Neuronal stem cell (in vitro differentiated cells): ENCODE measurements at places on chromosomes 12 and 14.

- DNase-seq: no peak
Measured at GRCh38 chr14:104657563-104658324, 31.7 kb upstream of the INF2 start.

- no peak for DNase-seq
Measured at GRCh38 chr12:54412348-54412747, 6.7 kb downstream of the ITGA5 start.

- no peak for DNase-seq
Measured at GRCh38 chr14:22998329-22999012, 11.5 kb downstream of the C14orf93 start.

- DNase-seq: peak; percentile 30
Measured at GRCh38 chr12:41277100-41277945, 89.2 kb downstream of the PDZRN4 start.

- no peak for DNase-seq
Measured at GRCh38 chr12:46982629-46983392, 96.6 kb upstream of the PCED1B start.

DNA sequence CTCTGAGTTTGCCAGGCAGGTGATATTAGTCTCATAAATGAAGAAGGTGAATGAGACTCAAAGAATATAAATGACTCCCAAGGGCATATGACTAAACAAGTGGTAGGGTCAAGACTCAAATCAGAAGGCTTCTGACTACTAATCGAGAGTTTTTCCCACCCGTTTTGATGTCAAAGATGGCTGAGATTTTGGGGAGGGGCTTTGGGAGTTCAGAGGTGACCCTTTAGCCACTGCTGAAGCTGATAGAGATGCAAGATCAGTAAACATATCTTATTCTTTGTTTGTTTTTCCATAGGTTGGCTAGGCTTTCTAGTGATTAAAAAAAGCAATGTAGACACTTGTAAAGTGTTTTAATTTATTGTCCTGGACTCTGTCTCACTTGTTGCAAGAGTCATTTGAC, 239.6 kb upstream of the PLEKHG7 start:
- DNase-seq: no peak

DNA sequence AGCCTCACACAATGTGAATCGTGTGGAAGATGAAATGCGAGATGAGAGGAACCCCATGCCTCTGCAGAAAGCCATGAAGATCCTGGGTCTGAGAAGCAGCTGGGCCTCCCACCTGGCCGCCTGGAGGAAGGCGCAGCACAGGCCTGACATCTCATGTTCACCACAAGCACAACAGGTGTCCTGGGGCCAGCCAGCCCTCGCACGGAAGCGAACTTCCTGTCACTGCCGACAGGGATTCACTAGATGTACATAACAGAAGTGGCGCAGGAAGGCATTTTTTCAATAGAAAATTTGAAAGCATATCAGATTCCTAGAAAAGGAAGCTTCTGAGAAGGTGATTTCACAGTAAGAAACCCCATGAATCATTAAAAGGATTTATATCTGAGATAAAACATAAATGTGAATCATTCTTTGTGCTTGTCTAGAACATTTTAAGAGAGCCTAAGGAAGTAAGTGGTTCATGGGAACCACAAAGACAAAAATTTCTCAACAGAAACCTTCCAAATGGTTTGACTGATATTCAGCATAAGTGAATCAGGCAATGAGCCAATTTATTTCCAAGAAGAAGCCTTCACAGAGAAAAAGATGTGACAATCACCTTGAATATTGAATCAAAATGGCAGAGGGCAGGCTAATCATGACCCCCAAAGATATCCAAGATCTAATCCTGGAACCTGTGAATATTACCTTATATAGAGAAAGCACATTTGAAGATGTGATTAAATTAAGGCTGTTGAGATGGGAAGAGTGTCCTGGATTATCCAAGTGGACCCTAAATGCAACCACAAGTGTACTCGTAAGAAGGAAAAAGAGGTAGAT, 311.9 kb downstream of the DUSP6 start:
- DNase-seq: no peak

DNA sequence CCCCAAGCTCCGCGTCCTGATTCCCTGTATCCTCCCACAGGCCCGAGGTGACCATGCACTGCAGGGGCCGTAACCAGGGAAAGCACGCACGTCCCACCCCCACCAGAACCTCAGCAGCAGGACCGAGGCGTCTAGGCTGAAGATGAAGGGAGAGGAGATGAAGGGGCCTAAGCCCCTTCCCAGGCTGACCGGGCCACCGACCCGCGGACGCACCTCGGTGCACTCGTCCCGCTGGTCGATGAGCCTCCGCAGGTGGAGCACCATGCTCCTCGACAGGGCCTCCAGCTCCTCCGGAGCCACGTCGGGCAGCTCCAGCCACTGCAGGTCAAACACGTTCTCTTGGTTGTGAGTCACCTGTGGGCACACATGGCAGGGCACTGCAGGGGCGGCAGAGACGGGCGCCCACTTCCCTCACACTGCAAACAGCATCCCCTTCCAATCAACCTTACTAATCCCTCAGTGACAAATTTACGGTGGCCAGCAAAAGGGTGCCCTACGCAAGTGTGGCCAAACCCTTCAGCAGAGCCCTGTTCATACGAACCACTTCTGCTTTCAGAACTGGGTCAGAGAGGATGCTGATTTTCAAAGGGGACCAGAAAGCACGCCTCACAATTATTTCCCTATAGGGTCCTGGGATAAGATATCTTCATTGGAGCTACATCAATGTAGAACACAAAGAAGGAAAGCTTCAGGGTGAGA, 77.8 kb downstream of the CCDC88C start:
- no peak for DNase-seq

DNA sequence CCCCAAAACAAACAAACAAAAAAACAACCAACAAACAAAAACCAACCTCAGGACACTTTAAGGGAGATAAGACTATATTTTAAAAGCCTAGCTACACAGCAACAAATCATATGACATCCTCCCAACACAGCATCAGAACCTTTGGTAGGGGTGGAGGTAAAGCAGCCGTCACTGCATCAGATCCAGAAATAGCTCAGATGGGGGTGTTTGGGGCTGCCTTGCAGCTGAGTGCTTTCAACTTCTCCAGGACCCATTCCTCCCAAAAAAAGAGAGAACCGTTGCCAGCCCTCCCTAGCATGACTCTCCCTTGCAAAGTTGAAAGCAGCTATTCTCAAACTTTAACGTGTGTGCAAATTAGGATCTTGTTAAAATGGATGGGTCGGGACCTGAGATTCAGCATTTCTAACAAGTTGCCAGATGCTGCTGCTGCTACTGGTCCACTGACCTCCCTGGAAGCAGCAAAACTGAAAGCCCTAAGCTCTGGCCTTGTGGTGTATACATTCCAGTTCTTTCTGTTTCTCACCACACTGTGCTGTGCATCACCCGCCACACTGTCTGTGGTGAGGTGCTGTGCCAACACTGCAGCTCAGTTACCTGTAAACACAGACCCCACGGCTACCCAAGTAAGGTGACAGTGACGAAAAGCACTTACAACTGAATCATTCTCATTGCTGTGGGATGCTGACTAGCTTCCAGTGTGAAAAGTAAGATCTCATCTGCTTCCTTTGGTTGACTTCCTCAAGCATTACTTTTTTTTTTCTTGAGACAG, 54.0 kb downstream of the SLC38A1 start:
- no peak for DNase-seq

DNA sequence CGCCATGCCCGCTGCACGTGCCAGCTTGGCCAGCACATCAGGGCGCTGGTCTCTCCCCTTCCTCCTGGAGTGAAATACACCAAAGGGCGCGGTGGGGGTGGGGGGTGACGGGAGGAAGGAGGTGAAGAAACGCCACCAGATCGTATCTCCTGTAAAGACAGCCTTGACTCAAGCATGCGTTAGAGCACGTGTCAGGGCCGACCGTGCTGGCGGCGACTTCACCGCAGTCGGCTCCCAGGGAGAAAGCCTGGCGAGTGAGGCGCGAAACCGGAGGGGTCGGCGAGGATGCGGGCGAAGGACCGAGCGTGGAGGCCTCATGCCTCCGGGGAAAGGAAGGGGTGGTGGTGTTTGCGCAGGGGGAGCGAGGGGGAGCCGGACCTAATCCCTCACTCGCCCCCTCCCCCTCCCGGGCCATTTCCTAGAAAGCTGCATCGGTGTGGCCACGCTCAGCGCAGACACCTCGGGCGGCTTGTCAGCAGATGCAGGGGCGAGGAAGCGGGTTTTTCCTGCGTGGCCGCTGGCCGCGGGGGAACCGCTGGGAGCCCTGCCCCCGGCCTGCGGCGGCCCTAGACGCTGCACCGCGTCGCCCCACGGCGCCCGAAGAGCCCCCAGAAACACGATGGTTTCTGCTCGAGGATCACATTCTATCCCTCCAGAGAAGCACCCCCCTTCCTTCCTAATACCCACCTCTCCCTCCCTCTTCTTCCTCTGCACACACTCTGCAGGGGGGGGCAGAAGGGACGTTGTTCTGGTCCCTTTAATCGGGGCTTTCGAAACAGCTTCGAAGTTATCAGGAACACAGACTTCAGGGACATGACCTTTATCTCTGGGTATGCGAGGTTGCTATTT, 914 bp upstream of the CCND2 start:
- DNase-seq: peak; percentile 77

DNA sequence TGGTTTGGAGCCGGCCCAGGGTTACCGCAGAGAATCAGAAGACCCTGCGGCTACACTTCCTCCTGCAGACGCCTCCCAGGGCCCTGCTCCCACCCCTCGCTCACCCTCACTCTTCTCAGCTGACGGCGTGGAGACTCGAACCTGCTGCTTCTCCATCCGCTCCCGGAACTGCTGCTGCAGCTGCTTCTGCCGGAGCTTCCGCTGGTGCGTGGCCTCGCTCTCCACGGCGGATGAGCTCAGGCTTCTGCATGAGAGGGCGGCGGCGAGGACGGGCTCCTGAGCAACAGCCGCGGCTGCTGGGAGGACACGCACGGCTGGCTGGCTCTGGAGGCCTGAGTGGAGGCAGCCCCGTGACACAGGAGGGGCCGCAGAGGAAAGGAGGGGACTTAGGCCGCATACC, 33.3 kb downstream of the RAD52 start:
- DNase-seq: no peak

DNA sequence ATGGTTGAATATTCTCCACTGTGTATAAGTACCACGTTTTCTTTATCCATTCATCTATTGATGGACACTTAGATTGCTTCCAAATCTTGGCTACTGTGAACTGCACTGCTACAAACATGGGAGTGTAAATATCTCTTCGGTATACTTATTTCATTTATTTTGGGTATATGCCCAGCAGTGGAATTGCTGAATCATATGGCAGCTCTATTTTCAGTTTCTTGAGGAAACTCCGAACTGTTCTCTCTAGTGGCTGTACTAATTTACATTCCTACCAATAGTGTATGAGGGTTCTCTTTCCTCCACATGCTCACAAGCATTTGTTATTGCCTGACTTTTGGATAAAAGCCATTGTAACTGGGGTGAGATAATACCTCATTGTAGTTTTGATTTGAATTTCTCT, 623.1 kb upstream of the LRFN5 start:
- no peak for DNase-seq
